Fibroblast of lung (primary cell): ENCODE measurements at places on chromosomes 1 and 21. TPM values are rescaled to one million over a fixed set of nuclear protein-coding genes. Genes with fewer than 3 reads are reported as not detected.

GRCh38 chr1:23979387-23979880, 693 bp downstream of the SRSF10 start:
- no peak for DNase-seq

Gene RHD
- polyA plus RNA-seq = not detected in 2 replicates

DNA sequence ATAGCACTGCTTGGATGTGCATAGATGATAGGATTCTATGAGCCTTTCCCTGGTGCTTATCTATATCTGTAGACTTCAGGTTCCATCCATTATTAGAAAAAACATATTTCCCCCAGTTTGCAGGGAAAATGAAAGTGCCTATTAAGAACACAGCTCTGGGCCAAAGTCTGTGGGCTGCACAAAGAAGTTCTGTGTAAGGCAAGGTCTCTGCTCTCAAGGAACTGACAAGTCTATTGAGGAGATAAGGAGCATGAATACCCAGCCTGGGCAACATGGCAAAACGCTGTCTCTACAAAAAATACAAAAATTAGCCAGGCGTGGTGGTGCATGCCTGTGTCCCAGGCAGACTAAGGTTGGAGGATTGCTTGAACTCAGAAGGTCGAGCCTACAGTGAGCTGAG, 22.3 kb upstream of the SDE2 start:
- no peak for DNase-seq

- no peak for DNase-seq
These were observed 33.4 kb upstream of the OR2B11 start for GRCh38 chr1:247491328-247491727.

DNA sequence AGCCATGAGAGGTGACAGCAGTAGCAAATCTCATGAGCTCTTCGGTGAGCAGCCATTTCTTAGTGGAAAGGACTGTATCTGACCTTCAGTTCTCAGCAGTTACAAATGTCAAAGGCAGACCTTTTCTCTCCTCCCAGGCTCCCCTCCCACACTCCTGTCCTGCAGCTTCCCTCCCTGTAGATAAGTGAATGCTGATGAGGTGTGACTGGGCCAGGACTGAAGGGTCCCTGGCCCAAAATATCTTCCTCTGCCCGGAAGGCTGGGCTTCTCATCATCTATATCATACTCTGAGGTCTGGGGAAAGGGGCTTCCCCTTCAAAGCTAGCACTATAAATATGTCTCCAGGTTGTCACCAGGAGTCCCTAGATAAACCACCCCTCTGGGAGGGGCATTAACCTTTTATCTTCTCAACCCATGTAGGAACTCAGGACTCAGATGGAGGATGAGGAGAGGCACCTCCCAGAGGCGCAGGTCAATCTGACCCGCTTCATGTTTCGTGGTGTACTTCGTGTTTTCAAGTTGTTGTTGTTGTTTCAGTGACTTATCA, 3.6 kb upstream of the ADAMTSL4 start:
- DNase-seq = no peak

Gene CHI3L1
- polyA plus RNA-seq = 4.2 and 42.8 TPM in 2 replicates

GRCh38 chr1:39959651-39960333, 4.8 kb downstream of the MFSD2A start:
- DNase-seq = no peak

- no peak for DNase-seq
These were observed 1.6 kb upstream of the SHC1 start for GRCh38 chr1:154972213-154972516.

- DNase-seq = peak; percentile 96
These were observed 41.4 kb downstream of the TMCO4 start for GRCh38 chr1:19758227-19758830.
